ENCODE measurements at places on chromosomes 2 and 18.

DNA sequence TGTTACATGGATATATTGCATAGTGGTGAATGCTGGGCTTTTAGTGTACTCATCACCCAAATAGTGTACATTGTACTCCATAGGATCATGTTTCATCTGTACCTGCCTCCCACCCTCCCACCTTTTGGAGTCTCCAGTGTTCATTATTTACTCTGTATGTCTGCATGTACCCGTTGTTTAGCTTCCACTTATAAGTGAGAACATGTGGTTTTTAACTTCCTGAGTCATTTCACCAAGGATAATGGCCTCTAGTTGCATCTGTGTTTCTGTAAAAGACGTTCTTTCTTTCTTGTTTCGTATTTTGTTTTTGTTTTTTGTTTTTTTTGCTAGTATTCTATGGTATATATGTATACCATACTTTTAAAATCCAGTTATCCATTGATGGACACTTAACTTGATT, 107.5 kb downstream of the MSTN start:
- DNase-seq: no peak

GRCh38 chr2:237732790-237733381, 65.7 kb upstream of the RBM44 start:
- no peak for DNase-seq

DNA sequence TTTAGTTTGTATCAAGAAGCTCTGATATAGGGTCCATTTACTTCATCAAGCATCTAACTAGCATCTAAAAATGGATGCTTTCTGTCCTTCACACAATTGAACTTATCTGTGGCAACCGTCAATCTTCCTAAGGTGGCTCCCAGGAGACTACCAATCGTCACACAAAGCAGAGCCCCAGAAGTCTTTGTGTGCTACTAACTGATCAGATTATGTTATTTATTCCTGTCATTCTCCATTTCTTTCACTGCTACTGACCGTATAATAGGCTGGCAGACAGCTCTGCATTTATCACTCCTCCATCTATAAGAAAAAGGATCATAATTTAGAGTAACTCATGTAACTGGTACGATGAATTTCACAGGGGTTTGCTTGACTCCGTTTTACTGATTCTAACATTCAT, 585.0 kb upstream of the NXPH2 start:
- DNase-seq: no peak

DNA sequence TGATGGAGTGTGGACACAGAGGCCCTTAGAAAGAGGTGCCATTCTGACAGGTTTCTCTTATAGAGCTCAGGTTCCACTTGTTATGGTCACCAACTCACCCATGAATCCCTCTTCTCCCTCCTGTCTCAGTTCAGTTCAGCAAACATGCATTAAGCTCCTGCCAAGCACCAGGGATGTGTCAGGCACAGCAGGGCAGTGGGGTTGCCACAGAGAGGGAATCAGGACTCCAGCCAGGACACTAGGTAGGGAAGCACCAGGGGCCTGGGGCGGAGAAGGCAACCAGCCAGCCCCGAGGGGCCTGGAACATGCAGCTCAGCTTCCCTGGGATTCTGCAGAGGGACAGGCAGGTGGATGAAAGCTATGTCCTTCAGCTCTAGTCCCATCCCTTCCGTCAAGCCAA, 44.6 kb downstream of the TOGARAM2 start:
- no peak for DNase-seq

DNA sequence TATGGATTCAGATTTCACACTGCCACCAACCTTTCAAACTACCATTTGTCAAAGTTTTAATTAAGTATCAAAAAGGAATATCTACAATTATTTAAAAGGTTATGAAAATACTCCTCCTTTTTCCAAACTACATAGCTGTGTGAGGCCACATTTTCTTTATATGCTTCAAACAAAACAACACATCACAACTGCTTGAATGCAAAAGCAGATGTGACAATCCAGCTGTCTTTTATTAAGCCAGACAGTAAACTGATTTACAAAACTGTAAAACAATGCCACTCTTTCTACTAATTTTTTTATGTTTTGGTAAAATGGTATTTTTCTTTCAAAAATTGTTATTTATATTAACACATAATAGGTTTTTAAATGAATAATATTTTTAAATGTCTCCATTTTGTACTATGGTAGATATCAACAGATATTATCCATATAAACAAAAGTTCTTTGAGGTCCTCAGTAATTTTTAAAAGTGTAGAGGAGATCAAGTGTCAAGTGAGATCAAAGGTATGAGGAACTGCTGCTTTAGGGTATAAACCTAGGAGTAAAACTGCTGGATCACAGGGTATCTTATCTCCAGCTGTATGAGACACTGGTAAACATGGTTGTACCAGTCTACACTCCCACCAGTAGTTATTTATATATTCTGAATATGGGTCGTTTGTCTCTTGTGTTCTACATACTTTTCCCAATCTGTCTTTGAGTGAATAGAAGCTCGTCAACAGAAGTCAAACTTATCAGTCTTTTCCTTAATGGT, 68.8 kb upstream of the SERTAD2 start:
- no peak for DNase-seq

- no peak for DNase-seq
Observed at GRCh38 chr2:144310484-144310883, 209.4 kb downstream of the ZEB2 start.

DNA sequence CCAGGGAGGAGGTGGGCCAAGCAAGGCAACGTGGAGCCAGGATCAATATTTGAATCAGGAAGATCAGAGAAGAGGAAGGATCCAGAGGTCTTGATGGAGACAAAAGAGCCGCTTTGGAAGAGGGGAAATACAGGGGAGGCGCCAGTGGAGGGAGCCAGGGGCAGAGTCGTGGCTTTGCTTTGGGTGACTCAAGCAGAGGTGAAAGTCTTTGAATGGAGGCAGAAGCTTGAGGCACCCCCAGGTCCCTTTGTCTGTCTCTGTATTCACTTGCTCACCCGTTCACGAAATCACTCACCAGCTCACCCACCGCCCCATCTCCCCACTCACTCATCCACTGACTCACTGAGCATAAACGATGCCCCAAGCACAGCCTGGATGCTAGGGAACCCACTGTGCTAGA, 134.1 kb downstream of the ACOXL start:
- DNase-seq: no peak

DNA sequence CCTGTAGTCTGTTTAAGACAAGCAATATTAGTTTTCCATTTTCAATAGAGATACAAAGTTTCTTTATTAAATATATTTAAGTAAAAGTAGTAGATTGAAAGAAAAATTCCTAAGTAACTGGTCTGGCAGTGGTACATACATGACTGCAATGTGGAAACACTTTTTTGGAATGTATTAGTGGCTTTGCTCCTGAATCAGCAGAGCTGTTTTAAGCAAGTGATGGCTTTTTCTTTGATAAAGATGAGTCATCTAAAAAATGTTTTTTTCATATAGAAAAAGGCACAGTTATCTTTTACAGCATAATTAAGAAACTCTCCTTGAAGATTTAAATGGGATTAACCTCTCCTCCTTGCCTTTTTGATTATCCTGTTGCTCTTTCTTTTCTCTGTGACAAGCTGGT, 34.9 kb downstream of the KDM3A start:
- no peak for DNase-seq

- no peak for DNase-seq
Observed at GRCh38 chr18:62992877-62993365, 277.6 kb downstream of the PHLPP1 start.

Measured in WERI-Rb-1 (cell line).